Chondrocyte (in vitro differentiated cells): ENCODE measurements at places on chromosomes 4 and X. TPM values are rescaled to one million over a fixed set of nuclear protein-coding genes. Genes with fewer than 3 reads are reported as not detected.

The CLTRN gene
- 0.20 TPM in 1 of 3 replicates, not detected in the others for total RNA-seq

DNA sequence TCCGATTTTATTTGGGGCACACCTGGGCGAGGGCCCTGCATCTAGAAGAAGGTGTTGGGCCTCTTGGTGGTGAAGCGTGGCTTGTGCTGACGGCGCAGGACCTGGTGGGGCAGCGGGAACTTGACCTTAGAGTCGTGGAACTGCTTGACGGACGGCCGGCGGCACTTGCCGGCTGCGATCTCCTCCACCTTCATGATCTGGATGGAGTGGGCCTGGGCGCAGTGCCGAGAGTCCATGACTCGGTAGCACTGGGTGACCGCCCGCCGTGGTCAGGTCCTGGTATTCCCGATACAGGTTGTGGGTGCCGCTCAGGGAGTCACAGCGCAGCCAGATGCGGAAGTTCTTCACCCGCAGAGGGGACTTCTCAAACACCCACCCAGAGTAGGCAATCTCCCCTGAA lies 56.8 kb upstream of the ALG13 start:
- no peaks in the 10 kb centered on the region for H3K4me1 ChIP-seq
- DNase-seq, result no peak
- H3K27me3 ChIP-seq, result no peaks in the 10 kb centered on the region
- no peak overlapping the region for H3K4me3 ChIP-seq
- H3K36me3 ChIP-seq, result no peaks in the 10 kb centered on the region

GRCh38 chrX:108036298-108036973 lies 8.4 kb upstream of the VSIG1 start:
- no peak for DNase-seq
- no peak overlapping the region for H3K27ac ChIP-seq
- no peaks in the 10 kb centered on the region for H3K36me3 ChIP-seq

GRCh38 chrX:105458846-105459245 lies 238.4 kb upstream of the TEX13A start:
- no peak overlapping the region for H3K27ac ChIP-seq
- DNase-seq, result no peak
- H3K4me3 ChIP-seq, result no peak overlapping the region
- H3K36me3 ChIP-seq, result no peaks in the 10 kb centered on the region
- no peaks in the 10 kb centered on the region for H3K27me3 ChIP-seq
- peaks cover 27% of the 10 kb centered on the region for H3K4me1 ChIP-seq

GRCh38 chr4:67531379-67531962 lies 13.8 kb downstream of the CENPC start:
- DNase-seq, result no peak
- H3K36me3 ChIP-seq, result peaks cover 24% of the 10 kb centered on the region
- no peak overlapping the region for H3K27ac ChIP-seq

DNA sequence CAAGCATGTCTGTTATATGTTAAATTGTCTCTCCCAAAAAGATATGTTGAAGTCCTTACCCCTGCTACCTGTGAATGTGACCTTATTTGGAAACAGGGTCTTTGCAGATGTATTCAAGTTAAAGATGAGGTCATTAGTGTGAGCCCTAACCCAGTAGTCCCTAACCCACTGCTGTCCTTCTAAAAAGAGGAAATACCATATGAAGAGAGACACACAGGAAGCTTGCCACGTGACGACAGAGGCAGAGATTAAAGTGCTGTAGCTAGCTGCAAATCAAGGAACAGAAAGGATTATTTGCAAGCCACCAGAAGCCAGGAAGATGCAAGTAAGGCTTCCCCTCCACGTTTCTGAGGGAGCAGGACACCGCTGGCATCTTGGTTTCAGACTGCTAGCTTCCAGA lies 150.1 kb downstream of the HNRNPD start:
- no peak overlapping the region for H3K27ac ChIP-seq
- peaks cover 14% of the 10 kb centered on the region for H3K27me3 ChIP-seq
- DNase-seq, result no peak
- H3K4me3 ChIP-seq, result no peak overlapping the region

DNA sequence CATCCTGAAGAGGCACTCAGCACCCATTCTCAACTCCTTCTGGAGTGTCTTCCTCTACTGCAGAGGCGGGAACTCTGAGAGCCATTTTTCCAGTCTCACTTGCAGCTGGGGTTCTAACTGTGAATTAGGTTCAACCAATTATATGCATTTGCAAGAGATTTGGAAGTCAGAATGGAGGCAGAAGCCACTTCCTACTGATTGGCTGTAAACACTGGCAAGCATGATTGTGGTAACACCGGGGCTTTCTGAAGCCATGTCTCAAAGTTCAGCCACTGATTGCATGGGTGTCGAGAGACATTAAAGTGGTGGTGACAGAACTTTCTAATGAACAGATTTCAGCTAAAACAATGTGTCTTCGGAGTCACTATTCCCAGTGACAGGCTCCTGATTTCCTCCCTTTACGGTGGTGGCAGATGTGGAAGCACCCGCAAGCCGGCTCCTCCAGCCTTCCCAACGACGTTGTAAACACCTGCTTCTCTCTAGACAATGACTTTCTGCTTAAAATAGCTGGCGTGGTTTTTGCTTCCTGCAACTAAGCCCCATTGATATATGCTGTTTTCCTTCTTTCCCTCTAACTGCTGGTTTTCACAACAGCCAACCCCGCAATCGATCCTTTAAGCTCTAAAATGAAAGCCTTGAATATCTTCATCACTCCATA lies 92.0 kb downstream of the IRF2 start:
- H3K4me1 ChIP-seq, result peaks cover 42% of the 10 kb centered on the region
- H3K36me3 ChIP-seq, result peaks cover 4% of the 10 kb centered on the region
- peak overlapping the region; percentile 88 for H3K27ac ChIP-seq
- no peak overlapping the region for H3K4me3 ChIP-seq
- no peaks in the 10 kb centered on the region for H3K27me3 ChIP-seq

- H3K4me3 ChIP-seq, result no peak overlapping the region
- no peaks in the 10 kb centered on the region for H3K36me3 ChIP-seq
- no peak for DNase-seq
- no peaks in the 10 kb centered on the region for H3K4me1 ChIP-seq
- peaks cover 5% of the 10 kb centered on the region for H3K27me3 ChIP-seq
Observed at GRCh38 chr4:178068136-178068535, 625.9 kb upstream of the AGA start.

DNA sequence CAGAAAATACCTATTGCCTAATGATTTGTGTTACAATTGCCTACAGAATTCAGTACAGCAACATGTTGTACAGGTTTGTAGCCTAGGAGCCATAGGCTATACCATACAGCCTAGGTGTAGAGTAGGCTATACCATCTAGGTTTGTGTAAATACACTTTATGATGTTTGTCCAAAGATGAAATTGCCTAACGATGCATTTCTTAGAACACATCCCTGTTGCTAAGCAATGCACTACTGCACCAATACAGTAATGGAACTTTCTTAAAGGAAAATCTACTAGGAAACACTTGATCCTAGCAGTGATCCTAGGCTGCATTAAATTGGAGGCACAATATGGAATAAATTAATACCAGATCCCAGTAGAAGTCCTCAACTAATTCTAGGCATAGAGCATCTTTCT lies 18.3 kb downstream of the NOA1 start:
- H3K27ac ChIP-seq, result no peak overlapping the region
- no peaks in the 10 kb centered on the region for H3K27me3 ChIP-seq
- peaks cover 12% of the 10 kb centered on the region for H3K4me1 ChIP-seq

DNA sequence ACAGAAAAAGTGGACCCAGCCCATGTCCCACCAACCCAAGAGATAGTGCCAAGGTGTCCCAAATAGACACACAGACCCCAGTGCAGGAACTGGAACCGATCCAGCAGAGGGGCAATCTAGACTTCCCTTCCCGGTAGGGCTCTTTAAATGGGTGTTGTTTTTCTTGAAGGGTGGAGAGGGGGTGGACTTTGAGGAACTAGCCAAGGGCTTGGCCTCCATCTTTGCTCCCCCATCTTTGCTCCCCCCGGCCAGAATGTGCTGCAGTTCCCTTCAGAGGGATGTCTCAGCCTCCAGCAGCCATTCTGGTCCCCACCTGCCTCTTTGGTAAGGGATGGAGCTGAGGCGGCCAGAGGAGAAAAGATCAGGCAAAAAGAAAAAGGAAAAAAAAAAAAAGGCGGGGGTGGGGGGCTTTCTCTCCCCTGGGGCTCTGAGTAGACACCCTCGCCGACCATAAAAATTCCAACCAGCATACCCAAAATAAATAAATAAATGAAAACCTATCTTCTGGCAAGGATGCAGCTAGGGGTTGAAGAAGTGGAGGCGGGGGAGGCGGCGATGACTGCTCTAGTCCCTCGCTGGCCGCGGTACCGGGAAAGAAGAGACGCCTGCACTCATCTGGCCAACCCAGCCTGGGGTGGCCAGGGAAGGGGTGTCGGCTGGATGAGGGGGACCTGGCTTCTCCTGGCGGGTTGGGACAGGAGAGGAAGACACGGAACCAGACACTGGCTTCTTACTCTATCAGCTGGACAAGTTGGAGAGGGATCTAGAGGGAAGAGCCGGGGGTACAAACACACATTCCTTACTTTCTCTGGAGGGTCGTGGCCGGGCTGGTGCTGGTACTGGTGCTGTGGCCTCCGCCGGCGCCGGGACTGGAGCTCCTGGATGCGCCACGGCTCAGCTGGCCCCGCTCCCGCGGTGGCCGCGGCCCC lies 38.5 kb upstream of the IQSEC2 start:
- H3K36me3 ChIP-seq, result no peaks in the 10 kb centered on the region
- no peak overlapping the region for H3K27ac ChIP-seq
- peaks cover 17% of the 10 kb centered on the region for H3K27me3 ChIP-seq
- peak overlapping the region; percentile 84 for H3K4me3 ChIP-seq
- peaks cover 16% of the 10 kb centered on the region for H3K4me1 ChIP-seq

GRCh38 chr4:41670530-41670929 lies 78.0 kb downstream of the PHOX2B start:
- H3K36me3 ChIP-seq, result peaks cover 1% of the 10 kb centered on the region
- no peaks in the 10 kb centered on the region for H3K4me1 ChIP-seq
- no peak for DNase-seq
- no peak overlapping the region for H3K4me3 ChIP-seq
- H3K27me3 ChIP-seq, result peaks cover 10% of the 10 kb centered on the region

DNA sequence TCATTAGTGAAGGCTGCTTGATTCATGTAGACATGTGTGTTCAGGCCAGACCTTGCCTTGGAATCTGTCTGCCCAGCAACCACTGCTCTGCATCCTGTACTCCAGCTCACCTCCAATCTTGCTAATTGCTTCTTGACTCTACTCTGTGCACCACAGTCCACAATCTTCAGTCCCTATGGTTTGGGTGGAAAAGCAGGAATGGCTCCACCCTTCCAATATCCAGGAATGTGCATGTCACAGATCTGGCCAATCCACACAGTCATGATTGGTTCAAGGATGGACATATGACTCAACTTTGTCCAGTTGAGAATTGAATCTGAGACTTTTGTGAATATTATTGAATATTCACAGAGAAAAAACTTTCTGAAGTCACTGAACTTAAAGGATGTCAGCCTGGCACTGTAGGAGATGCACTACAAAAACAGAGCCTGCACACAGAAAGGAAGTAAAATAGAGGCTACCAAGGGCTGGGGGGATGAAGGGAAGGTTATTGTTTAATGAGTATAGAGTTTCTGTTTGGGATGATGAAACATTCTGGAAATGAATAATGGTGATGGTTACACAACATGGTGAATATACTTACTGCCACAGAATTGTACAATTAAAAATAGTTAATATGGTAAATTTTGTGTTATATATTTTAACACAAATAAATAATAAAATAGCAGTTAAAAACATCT lies 161.3 kb upstream of the USP38 start:
- no peak overlapping the region for H3K27ac ChIP-seq
- H3K4me1 ChIP-seq, result no peaks in the 10 kb centered on the region
- H3K4me3 ChIP-seq, result no peak overlapping the region
- no peaks in the 10 kb centered on the region for H3K27me3 ChIP-seq

DNA sequence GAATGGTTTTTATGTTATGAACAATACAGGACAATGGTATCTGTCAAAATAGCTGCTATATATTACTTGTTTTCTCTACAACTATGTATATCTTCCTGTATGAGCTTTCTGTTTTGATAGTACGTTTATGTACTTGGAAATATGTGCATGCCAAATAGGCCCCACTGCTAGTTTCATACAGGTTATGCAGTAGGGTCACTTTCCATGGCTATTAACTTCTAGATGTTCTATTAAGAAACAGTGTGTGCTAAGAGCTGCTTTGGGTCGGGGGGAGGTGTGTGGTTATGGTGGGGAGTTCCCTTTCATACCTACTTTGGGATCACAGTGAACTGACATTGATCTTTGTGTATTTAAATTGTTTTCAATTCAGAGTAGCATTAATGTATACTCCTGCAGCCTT lies 30.9 kb downstream of the RBPJ start:
- no peaks in the 10 kb centered on the region for H3K27me3 ChIP-seq
- H3K4me1 ChIP-seq, result peaks cover 11% of the 10 kb centered on the region
- DNase-seq, result no peak
- H3K36me3 ChIP-seq, result no peaks in the 10 kb centered on the region
- no peak overlapping the region for H3K27ac ChIP-seq

The ITM2A gene
- 0.56 TPM in 1 of 3 replicates, not detected in the others for total RNA-seq

DNA sequence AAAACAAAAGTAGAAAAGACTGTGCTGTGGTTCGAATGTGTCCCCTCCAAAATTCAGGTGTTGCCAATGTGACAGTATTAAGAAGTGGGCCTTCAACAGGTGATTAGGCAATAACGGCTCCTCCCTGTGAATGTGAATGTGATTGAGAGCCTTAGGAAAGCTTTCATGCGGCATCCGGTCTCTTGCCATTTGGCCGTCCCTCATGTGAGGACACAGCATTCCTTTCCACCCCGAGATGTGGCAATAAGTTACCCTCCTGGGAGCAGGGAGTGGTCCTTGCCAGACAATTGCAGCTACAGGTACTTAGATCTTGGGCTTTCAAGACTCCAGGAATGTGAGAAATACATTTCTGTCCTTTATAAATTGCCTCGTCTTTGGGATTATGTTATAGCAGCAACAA lies 129.3 kb downstream of the CPEB2 start:
- no peak for DNase-seq
- H3K36me3 ChIP-seq, result peaks cover 4% of the 10 kb centered on the region
- no peak overlapping the region for H3K4me3 ChIP-seq

DNA sequence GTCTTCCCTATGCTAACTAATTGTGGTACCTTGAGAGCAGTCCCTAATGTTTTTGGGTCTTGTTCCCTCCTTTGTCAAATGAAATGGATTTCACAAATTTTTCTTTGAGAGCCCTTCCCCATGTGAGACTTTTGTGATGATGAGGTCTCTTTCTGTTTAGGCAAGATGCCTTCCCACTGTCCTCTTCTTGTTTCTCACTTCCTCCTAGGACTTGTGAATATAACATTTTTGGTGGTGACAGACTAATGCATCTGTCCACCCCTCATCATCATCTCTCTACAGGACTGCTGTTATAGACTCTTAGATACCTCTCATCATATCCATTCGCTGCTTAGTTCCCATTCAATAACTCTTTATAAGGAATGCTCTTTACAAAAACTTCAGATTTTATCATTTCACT lies 8.7 kb upstream of the ANK2 start:
- H3K4me3 ChIP-seq, result no peak overlapping the region
- no peaks in the 10 kb centered on the region for H3K27me3 ChIP-seq
- DNase-seq, result no peak
- H3K4me1 ChIP-seq, result peaks cover 5% of the 10 kb centered on the region
- no peak overlapping the region for H3K27ac ChIP-seq

- no peak overlapping the region for H3K27ac ChIP-seq
- H3K4me3 ChIP-seq, result no peak overlapping the region
- no peaks in the 10 kb centered on the region for H3K4me1 ChIP-seq
- no peak for DNase-seq
Observed at GRCh38 chrX:129723511-129723910, 15.3 kb upstream of the XPNPEP2 start.

- no peak for DNase-seq
- H3K4me3 ChIP-seq, result no peak overlapping the region
- no peak overlapping the region for H3K27ac ChIP-seq
- no peaks in the 10 kb centered on the region for H3K36me3 ChIP-seq
- peaks cover 5% of the 10 kb centered on the region for H3K27me3 ChIP-seq
- H3K4me1 ChIP-seq, result no peaks in the 10 kb centered on the region
Observed at GRCh38 chr4:10259976-10260375, 143.4 kb upstream of the WDR1 start.

The UTP3 gene
- total RNA-seq, result 23.8 to 31.2 TPM (median 25.7 TPM) in 3 replicates
